ENCODE measurements at places on chromosomes 12 and 14. TPM values are rescaled to one million over a fixed set of nuclear protein-coding genes. Genes with fewer than 3 reads are reported as not detected.

The CCDC196 gene
- total RNA-seq: not detected

The GPR65 gene
- 0.14 TPM for total RNA-seq

The KDM5A gene
- total RNA-seq: 54.1 TPM

The FAM177A1 gene
- 38.7 TPM for total RNA-seq

The FIGNL2 gene
- total RNA-seq: 0.22 TPM

The SSTR1 gene
- total RNA-seq: 11.0 TPM

The FGD4 gene
- 5.9 TPM for total RNA-seq

The FAR2 gene
- total RNA-seq: 3.7 TPM

The FLRT2 gene
- total RNA-seq: 33.6 TPM

The RPGRIP1 gene
- 0.22 TPM for total RNA-seq

The GZMH gene
- total RNA-seq: not detected

The ACYP1 gene
- total RNA-seq: 1.3 TPM

The KRT74 gene
- not detected for total RNA-seq

The KCNJ8 gene
- total RNA-seq: not detected

The GPR132 gene
- not detected for total RNA-seq

The A2M gene
- total RNA-seq: 10.2 TPM

The COX8C gene
- not detected for total RNA-seq

The NRIP2 gene
- total RNA-seq: not detected

The FSCB gene
- 0.22 TPM for total RNA-seq

The RNASE3 gene
- not detected for total RNA-seq

The C12orf50 gene
- total RNA-seq: not detected

The C1QL4 gene
- total RNA-seq: under 0.01 TPM

The IL31 gene
- not detected for total RNA-seq

The SERPINA10 gene
- total RNA-seq: not detected

Measured in placental pericyte (primary cell).